T-helper 2 cell (primary cell): ENCODE measurements at places on chromosomes 7 and 10.

GRCh38 chr10:133458710-133459453 is 5.1 kb downstream of the SCART1 start:
- DNase-seq, result no peak

- DNase-seq, result no peak
Observed at GRCh38 chr10:117541909-117542705, 439 bp upstream of the EMX2 start.

- no peak for DNase-seq
Observed at GRCh38 chr10:84173501-84173929, at the start of gene GPR15LG. Gene GPR15LG, plus strand, starts transcription at chr10:84173801. Its CDS starts 51 bp downstream, at chr10:84173852.

DNA sequence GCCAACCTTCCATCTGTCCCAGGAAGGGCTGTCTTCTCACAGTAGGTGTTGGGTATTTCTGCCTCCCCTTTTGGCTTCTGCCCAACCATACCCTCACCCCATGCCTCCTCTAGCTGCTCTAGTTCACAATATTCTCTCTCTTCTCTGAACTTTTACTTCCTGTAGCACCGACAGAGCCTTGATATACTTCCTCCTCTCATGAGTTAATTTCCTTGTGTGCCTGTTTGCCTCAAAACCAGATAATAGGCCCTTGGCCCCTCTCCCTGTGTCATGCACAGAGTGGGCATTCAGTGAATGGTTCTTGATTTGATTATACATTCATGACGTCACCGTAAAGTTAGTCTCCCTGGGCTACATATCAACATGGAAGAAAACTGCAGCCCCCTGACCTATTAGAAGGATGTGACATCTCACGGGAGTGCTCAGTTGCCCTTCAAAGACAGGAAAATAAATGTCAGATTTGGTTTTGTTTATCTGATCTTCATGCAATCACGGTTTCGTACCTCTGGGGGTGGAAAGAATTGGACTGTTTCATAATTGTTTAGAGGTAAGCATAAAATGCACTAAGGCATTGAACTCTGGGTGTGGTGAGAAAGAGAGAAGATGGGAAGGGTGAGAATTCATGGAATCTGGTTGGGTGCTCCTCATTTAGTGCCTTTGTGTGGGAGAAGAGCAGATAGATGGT is 127.7 kb downstream of the ITIH5 start:
- no peak for DNase-seq

- DNase-seq, result peak; percentile 2
Observed at GRCh38 chr7:39127058-39127457, 149.3 kb downstream of the POU6F2 start.

GRCh38 chr10:91077549-91078071 is 142.9 kb upstream of the PCGF5 start:
- DNase-seq, result no peak

DNA sequence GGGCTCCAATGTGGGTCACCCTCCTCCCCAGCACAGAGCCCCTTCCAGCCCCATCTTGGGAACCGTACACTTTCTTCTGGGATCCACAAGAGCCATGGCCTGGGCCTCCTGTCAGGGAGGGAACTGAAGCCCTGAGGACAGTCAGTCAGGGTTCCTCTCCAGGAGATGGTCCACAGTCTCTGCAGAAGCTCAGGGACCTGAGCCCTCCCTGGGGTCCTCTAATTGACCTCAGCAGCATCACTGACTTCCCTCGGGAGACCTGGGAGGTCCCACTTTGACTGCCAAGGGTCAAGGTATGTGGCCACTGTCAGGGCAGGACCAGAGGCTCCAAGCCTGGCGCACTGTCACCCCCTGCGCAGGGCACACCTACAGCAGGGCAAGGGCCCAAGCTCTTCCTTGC is 32.3 kb downstream of the NOD1 start:
- no peak for DNase-seq

DNA sequence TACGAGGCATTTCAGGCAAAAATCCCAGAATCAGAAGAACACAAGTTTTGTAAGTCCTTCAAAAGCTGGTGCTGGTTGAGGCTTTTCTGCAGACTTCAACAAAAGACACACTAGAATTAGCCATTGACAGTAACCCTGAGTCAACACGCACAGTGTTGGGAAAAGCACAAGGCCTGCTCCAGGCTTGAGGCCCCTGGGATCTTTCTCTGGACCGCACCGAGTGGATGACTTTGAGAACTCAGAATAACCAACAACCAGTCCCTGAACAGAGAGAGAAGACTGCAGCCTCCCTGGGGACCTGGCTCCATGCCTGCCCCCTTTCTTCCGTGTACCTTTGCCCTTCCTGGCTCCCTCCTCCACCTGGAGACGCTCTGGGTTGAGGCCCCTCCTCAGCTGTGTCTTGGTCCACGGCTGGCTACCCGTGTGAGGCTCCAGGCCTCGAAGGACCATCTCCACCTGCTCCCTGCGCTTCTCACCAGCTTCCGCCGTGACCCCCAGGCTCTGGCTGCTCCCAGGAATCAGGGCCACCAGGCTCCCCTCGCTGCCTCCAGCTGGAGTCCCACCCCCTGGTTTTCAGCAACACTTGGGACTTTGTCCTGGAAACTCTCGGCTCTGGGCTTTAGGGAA is 28.4 kb downstream of the DIP2C start:
- DNase-seq, result no peak

- no peak for DNase-seq
Observed at GRCh38 chr7:45911311-45911710, 9.8 kb downstream of the IGFBP3 start.

GRCh38 chr7:81068-81925 is 111.1 kb upstream of the FAM20C start:
- no peak for DNase-seq

GRCh38 chr7:94174375-94174774 is 170.2 kb upstream of the BET1 start:
- DNase-seq, result no peak

DNA sequence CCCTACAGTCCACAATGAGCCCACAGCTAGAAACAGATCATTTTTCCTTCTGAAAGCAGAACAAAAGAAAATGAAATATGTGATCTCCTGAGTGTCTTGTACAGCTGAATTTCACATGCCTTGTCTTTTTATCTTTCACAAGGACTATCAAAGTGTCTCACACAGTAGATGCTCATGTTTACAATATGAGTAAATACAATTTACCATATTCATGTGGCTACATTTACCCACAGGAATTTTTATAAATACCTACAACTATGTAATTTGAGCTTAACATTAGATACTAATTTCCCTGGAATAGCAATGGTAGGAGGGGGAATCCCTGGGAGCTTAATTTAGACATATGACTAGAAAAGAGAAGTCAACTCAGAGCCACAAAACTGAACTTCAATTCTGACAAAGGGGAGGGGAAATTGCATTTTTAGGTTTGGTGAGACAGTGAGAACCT is 186.2 kb downstream of the MACC1 start:
- no peak for DNase-seq

- peak; percentile 53 for DNase-seq
Observed at GRCh38 chr7:155506854-155507337, 39.5 kb downstream of the CNPY1 start.

DNA sequence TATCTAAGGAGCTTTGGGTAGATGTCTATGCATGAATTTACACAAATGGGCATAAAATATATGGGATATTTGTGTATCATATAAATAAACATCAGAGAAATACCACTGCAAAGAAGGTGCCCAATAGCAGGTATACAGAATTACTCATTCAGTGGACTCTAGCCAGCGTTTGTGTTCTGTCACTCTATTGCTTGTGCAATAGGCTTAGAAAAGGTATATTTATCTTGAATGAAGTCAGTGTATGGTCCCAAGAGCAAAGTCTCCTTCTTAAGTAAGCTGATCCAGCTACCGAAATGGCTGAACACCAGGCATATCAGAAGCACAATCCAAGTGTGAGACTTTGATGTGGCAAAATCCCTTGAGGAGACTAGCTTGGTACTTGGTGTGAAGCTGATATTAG is 1058.4 kb downstream of the SORCS1 start:
- DNase-seq, result no peak

- no peak for DNase-seq
Observed at GRCh38 chr10:48507933-48508790, 96.7 kb downstream of the ARHGAP22 start.

- no peak for DNase-seq
Observed at GRCh38 chr7:26694141-26694540, 170.2 kb downstream of the SKAP2 start.

- no peak for DNase-seq
Observed at GRCh38 chr7:69782917-69783684, 184.8 kb downstream of the AUTS2 start.

DNA sequence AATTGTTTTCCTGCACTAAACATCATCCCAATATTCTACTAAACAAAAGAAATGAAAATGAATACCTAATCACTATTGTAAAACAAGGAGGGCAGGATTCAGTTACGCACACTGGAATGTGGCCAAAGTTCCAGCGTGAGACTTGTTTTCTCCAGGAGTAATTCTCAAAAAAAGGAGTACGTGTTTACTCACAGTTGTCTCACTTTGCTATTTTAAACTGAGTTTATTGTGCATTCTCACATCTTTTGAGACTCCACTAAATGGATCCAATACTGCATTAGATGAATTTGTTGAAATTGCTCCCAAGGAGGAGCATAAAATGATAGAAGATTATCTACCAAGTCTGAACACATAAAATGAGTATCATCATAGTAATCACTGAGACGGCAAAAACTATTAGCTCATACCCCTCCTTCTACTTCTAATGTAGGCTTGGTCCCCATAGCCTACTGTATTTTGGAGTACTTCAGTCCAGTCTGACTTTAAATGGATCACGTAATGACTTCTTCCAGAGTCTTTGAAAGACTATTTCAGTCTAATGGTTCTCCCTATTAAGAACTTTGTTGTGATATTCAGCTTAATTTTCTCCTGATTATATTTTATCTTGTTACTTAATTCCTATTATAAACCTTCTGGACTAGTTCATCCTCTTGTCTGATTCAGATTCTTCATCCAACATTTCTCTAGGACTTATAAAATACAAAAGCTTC is 3.8 kb downstream of the GRM3 start:
- DNase-seq, result no peak

- no peak for DNase-seq
Observed at GRCh38 chr7:135147341-135147898, 452 bp upstream of the TMEM140 start.

GRCh38 chr10:99973190-99973589 is 36.6 kb downstream of the DNMBP start:
- no peak for DNase-seq

DNA sequence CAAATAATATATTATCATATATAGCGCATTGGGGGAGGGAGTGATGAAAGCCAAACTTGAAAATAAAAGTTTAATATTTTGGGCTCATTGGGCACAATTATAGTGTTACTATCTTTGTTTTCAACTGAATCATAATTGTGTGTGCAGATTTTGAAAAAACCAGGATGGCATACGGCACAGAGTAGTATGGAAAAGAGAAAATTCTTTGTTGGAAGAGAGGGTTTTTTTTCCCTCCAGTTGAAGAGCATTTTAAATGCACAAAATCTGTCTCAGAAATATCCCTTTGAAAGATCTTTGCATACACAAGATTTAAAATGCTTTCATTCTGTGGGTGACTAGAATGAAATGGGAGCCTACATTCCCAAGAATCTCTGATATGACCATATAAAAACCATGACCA is 269.6 kb downstream of the EXOC4 start:
- DNase-seq, result no peak

DNA sequence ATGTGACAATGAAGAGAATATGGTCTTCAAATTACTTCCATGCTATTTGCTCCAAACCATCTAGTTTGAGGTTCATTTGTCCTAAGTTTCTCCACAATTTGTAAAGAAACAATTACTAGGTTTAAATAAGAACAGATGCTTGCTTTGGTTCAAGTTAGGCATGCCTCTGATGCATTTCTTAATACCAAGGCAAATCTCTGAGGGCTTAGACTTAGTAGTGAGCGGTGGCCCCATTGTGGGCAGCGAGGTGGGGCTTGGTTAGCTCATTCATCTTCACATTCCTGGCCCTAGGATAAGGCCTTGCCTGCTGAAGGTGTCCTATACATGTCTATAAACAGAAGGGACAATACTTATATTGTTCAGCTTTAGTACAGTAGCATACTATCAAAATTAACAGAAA is 52.4 kb upstream of the RHEB start:
- DNase-seq, result no peak

GRCh38 chr7:14902589-14903067 is at the start of gene DGKB:
Gene DGKB, minus strand, starts transcription at chr7:14902751.
- no peak for DNase-seq

GRCh38 chr10:28305553-28305952 is 2.7 kb upstream of the MPP7 start:
- no peak for DNase-seq

DNA sequence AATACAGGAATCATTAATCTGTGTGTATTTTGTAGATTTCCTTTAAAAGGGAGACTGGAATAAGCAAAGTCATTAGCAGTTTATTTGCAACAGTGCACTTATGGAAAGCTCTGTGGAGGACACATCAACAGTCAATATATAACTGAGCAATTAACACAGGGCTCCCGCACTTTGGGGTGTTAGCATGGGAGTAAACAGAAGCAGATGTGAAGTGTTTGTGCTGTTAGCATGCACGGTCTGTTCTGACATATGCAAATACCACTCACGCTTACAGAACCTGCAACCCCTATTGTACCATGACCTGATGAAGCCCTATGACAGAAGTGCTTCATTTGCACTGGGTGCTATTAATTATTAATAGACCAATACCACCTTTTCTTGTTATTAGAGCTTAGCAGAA is 118.9 kb downstream of the PPP1R3A start:
- DNase-seq, result no peak

DNA sequence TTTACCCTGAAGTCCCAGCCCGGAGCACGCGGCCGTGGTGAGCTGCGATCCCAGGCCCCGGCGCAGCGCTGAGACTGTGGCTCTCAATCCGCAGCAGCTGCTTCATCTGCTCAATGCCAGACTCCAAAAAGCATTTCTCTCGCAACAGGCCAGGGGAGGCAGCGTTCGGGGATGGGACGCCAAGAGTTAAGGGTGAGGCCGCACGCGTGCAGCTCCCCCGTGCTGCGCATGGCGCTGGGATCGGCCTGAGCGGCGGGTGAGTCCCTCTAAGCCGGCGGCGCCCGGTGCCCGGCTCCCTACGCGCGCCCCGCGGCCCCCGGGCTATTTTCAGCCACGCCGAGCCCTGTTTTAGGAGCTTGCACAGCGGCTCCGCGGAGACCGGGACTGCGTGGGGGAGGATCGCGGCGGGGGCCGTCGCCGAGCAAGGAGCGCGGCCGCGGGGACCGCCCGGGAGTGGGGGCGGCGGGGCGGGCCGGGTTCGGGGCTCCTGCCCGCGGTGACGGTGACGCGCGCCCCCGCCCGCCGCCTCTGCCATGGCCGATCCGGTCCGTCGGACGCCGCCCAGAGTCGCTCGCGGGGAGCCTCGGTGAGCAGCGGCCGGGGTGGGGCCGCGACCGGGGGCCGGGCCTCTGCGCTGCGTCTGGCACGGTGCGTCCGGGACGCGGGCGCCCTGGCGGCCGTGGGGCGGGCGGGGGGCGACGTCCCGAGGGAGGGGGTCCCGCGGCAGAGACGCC is 29.4 kb upstream of the JAKMIP3 start:
- DNase-seq, result no peak
